ENCODE measurements at places on chromosomes 1 and 21. TPM values are rescaled to one million over a fixed set of nuclear protein-coding genes. Genes with fewer than 3 reads are reported as not detected.

RGS13 gene
- not detected for total RNA-seq

MAP1LC3C gene
- 0.13 TPM for total RNA-seq

HES2 gene
- total RNA-seq = 0.59 TPM

ARPC5 gene
- total RNA-seq = 324 TPM

LDLRAD1 gene
- not detected for total RNA-seq

NSL1 gene
- 21.3 TPM for total RNA-seq

STYXL2 gene
- not detected for total RNA-seq

CD5L gene
- not detected for total RNA-seq

B3GALT5 gene
- total RNA-seq = 0.10 TPM

LCE2C gene
- not detected for total RNA-seq

RNF19B gene
- total RNA-seq = 9.4 TPM

RORC gene
- 0.03 TPM for total RNA-seq

TLR5 gene
- total RNA-seq = 0.36 TPM

TNN gene
- total RNA-seq = not detected
